ENCODE measurements at places on chromosomes 2 and 18. TPM values are rescaled to one million over a fixed set of nuclear protein-coding genes. Genes with fewer than 3 reads are reported as not detected.
A peak's percentile ranks its signal among the peaks of the same experiment; 100 is the strongest.

SLC14A1 gene
- total RNA-seq: 14.8 TPM

SERPINB13 gene
- total RNA-seq: not detected

- peaks cover 11% of the 10 kb centered on the region for H3K27me3 ChIP-seq
- no peak overlapping the region for H3K4me3 ChIP-seq
- no peaks in the 10 kb centered on the region for H3K36me3 ChIP-seq
- H3K4me1 ChIP-seq: peaks cover 8% of the 10 kb centered on the region
These were observed 95.9 kb upstream of the MBOAT2 start for GRCh38 chr2:9099341-9099751.

PLCD4 gene
- total RNA-seq: 0.30 TPM

DLGAP1 gene
- total RNA-seq: not detected

GRCh38 chr2:11936761-11937160 lies 190.3 kb downstream of the LPIN1 start:
- H3K27ac ChIP-seq: no peak overlapping the region
- peaks cover 3% of the 10 kb centered on the region for H3K27me3 ChIP-seq
- no peaks in the 10 kb centered on the region for H3K36me3 ChIP-seq
- DNase-seq: no peak

- no peak overlapping the region for H3K27ac ChIP-seq
- DNase-seq: no peak
- no peaks in the 10 kb centered on the region for H3K4me1 ChIP-seq
- peaks cover 17% of the 10 kb centered on the region for H3K27me3 ChIP-seq
These were observed 40.2 kb downstream of the THNSL2 start for GRCh38 chr2:88210132-88211002.

GRCh38 chr2:132521341-132521740 lies 104.7 kb downstream of the GPR39 start:
- no peak for DNase-seq
- no peaks in the 10 kb centered on the region for H3K27me3 ChIP-seq
- no peak overlapping the region for H3K4me3 ChIP-seq
- H3K4me1 ChIP-seq: no peaks in the 10 kb centered on the region

DNA sequence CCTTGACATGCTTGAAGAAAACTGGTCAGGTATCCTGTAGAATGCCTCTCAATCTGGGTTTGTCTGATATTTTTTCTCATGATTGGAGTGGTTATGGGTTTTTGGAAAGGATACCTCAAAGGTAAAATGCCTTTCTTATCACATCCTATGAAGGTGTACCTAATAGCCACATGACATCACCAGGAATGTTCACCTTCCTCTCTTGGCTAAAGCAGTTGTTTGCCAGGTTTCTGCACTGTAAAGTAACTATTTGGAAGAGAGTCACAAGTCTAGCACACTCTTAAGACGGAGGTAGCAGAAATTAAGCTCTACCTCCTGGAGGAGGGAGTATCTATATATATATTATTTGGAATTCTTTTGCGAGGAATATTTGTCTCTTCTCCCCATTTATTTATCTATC lies 17.9 kb upstream of the MIB1 start:
- peaks cover 3% of the 10 kb centered on the region for H3K36me3 ChIP-seq
- H3K4me3 ChIP-seq: no peak overlapping the region
- H3K27ac ChIP-seq: no peak overlapping the region
- H3K4me1 ChIP-seq: peaks cover 5% of the 10 kb centered on the region
- DNase-seq: no peak

DNA sequence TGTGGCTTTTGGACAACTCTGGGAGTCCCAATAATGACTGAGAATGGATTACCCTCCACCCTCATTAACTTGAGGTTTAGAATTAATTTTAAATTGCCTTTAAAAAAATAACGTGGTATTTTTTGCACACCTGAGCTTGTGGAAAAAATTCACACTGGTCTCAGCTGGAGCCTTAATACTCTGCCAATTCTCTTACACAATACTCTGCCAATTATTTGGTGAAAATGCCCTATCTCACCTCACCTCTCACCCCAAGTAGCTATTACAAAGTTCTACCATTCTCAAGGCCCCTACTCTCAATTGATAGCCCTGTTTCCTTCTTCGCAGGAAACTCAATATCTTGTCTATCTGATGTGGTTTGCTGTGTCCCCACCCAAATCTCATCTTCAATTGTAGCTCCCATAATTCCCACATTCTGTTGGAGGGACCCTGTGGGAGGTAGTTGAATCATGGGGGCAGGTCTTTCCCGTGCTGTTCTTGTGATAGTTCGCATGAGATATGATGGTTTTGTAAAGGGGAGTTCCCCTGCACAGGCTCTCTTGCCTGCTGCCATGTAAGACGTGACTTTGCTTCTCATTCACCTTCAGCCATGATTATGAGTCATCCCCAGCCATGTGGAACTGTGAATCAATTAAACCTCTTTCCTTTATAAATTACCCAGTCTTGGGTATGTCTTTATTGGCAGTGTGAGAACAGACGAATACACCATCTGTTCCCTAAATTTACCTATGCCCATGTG lies 27.4 kb upstream of the C2orf69 start:
- no peaks in the 10 kb centered on the region for H3K4me1 ChIP-seq
- H3K4me3 ChIP-seq: no peak overlapping the region
- peaks cover 15% of the 10 kb centered on the region for H3K27me3 ChIP-seq
- no peak for DNase-seq

DNA sequence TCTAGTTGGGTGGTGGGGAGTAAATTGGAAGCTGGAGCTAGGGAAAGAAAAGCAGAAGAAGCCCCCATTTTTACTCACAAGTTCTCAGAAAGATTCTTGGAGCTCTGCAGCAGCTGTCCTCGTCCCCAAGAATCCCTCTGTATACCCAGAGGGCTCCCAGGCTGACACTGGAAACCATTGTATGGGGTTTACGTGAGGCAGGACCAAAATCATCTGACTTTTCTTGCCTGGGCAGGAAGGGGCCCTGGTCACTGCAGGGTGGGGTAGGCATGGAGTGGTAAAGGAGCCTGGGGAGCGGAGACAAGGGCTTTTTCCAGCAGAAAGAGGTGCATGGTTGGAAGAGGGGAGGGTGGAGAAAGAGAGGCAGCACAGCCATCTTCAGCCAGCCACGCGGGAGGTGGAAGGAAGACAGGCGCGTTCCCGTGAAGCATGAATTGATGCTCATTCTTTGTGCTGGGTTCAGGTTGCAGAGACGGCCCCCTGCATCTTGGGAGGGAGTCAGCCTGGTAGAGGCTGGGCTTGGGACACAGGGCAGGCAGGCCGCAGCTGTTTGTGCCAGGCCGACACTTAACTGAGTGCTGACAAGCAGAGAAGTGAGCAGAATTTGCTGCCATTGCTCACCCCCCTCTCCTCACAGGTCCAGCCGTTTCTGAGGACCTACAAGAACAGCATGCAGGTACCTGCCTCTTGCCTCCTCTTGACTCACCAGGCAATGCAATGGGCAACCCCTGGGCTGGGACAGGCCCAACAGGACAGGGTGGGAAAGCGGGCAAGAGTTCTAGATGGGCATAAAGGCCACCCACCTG lies 94.8 kb downstream of the PLB1 start:
- H3K36me3 ChIP-seq: no peaks in the 10 kb centered on the region
- H3K4me3 ChIP-seq: no peak overlapping the region
- H3K27ac ChIP-seq: no peak overlapping the region
- peaks cover 37% of the 10 kb centered on the region for H3K4me1 ChIP-seq

ZFP36L2 gene
- 158 TPM for total RNA-seq

DNA sequence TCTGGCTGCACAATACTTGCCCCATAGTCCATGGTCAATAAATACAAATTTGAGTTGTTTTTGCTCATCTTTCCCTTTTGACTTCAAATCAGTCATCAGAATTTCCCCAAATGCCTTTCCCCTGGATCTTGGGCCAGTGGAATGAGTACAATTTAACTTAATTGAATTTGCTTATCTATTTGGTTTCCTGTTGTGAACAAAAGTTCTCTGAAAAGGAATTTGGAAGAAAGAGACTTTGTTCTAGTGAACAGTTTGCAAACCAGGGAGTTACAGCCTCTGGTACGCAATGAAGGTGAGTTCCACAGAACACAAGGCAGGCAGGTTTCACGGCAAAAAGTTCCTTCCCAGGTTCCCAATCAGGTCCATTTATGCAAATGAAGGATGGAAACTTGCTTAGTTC lies 1.2 kb upstream of the UGT1A1 start:
- H3K4me1 ChIP-seq: no peaks in the 10 kb centered on the region
- DNase-seq: no peak
- no peak overlapping the region for H3K27ac ChIP-seq
- H3K27me3 ChIP-seq: peaks cover 16% of the 10 kb centered on the region
- H3K4me3 ChIP-seq: no peak overlapping the region

MGAT4A gene
- total RNA-seq: 57.4 TPM

- H3K27me3 ChIP-seq: no peaks in the 10 kb centered on the region
- no peaks in the 10 kb centered on the region for H3K4me1 ChIP-seq
- H3K36me3 ChIP-seq: no peaks in the 10 kb centered on the region
- H3K4me3 ChIP-seq: no peak overlapping the region
These were observed 871.8 kb downstream of the SUCLG1 start for GRCh38 chr2:83587309-83587708.

FAHD2A gene
- total RNA-seq: 36.0 TPM

GRCh38 chr2:126826491-126826890 lies 72.2 kb upstream of the TEX51 start:
- H3K27ac ChIP-seq: no peak overlapping the region
- no peaks in the 10 kb centered on the region for H3K36me3 ChIP-seq
- no peaks in the 10 kb centered on the region for H3K27me3 ChIP-seq
- H3K4me3 ChIP-seq: no peak overlapping the region
- DNase-seq: no peak

DNA sequence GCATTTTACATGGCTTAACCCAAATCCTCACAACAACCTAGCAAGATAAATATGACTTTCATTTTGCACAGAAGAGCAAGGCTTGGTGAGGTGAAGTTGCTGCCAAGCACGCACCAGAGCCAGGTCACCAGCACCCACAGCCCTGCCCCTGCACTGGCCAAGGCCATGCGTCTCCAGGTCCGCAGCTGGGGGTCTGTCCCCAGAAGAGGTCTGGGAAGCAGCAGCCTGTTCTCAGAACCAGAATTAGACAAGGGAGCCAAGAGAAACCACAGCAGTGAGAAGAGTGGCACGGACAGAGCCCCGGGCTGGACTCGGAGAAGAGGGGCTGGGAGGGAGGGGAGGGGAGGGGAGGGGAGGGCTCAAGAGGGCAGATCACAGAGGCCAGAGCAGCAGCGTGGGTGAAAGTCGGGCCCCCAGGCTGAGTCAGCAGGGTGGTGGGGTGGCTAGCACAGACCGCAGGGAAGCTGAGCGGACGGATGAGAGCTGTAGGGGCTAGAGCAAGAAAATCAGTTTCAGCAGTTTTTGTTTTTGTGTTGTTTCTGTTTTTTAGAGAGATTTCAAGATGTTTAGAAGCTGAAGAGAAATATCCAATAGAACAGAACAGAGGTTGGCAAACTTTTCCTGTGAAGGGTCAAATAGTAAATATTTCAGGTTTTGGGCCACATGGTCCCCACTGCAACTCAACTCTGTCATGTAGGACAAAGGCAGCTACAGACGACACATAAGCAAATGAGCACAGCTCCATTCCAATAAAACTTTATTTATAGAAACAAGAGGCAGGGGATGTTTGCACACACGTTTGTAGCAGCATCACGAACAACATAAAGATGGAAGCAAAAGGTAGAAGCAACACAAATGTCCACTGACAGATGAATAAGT lies 7.4 kb upstream of the MTERF4 start:
- H3K4me3 ChIP-seq: peak overlapping the region; percentile 67
- H3K4me1 ChIP-seq: peaks cover 52% of the 10 kb centered on the region
- H3K27ac ChIP-seq: peak overlapping the region; percentile 90
- peak; percentile 76 for DNase-seq
- H3K36me3 ChIP-seq: peaks cover 14% of the 10 kb centered on the region

GRCh38 chr18:54192415-54192814 lies 32.1 kb downstream of the MBD2 start:
- H3K36me3 ChIP-seq: peaks cover 33% of the 10 kb centered on the region
- no peaks in the 10 kb centered on the region for H3K4me1 ChIP-seq
- no peak overlapping the region for H3K27ac ChIP-seq
- no peak overlapping the region for H3K4me3 ChIP-seq
- H3K27me3 ChIP-seq: no peaks in the 10 kb centered on the region

- DNase-seq: no peak
- H3K27me3 ChIP-seq: no peaks in the 10 kb centered on the region
- peaks cover 66% of the 10 kb centered on the region for H3K4me1 ChIP-seq
These were observed 358 bp downstream of the USP37 start for GRCh38 chr2:218567797-218568189.

GRCh38 chr2:167478196-167478595 lies 589.9 kb downstream of the XIRP2 start:
- no peaks in the 10 kb centered on the region for H3K27me3 ChIP-seq
- no peak overlapping the region for H3K4me3 ChIP-seq
- H3K36me3 ChIP-seq: no peaks in the 10 kb centered on the region

- H3K4me1 ChIP-seq: peaks cover 57% of the 10 kb centered on the region
- H3K27me3 ChIP-seq: peaks cover 4% of the 10 kb centered on the region
- no peaks in the 10 kb centered on the region for H3K36me3 ChIP-seq
- DNase-seq: peak; percentile 41
These were observed 179.7 kb downstream of the ANAPC1 start for GRCh38 chr2:111704246-111704645.

- H3K4me1 ChIP-seq: peaks cover 6% of the 10 kb centered on the region
- DNase-seq: no peak
- no peak overlapping the region for H3K27ac ChIP-seq
- H3K36me3 ChIP-seq: no peaks in the 10 kb centered on the region
- peaks cover 58% of the 10 kb centered on the region for H3K27me3 ChIP-seq
These were observed 32.6 kb upstream of the NPC1 start for GRCh38 chr18:23618862-23619387.

TLK1 gene
- total RNA-seq: 81.3 TPM

MRO gene
- not detected for total RNA-seq

GRCh38 chr18:54263904-54264336 lies 5.4 kb upstream of the POLI start:
- peaks cover 60% of the 10 kb centered on the region for H3K4me1 ChIP-seq
- H3K4me3 ChIP-seq: peak overlapping the region; percentile 68
- H3K36me3 ChIP-seq: peaks cover 8% of the 10 kb centered on the region

- H3K27ac ChIP-seq: peak overlapping the region; percentile 55
- H3K4me1 ChIP-seq: peaks cover 13% of the 10 kb centered on the region
- DNase-seq: no peak
- H3K36me3 ChIP-seq: peaks cover 9% of the 10 kb centered on the region
- no peaks in the 10 kb centered on the region for H3K27me3 ChIP-seq
These were observed 111.8 kb downstream of the STPG4 start for GRCh38 chr2:47043142-47043890.

- H3K4me3 ChIP-seq: peak within 1 kb of the TSS; percentile 63
- H3K27ac ChIP-seq: no peak within 1 kb of the TSS
- peaks cover 84% of the 10 kb centered on the region for H3K27me3 ChIP-seq
These were observed at the start of gene SIX2 for GRCh38 chr2:45009303-45009927. TSS of gene SIX2 (minus strand) at chr2:45009452. CDS start at chr2:45009110, 342 bp downstream.

- H3K36me3 ChIP-seq: no peaks in the 10 kb centered on the region
- H3K27ac ChIP-seq: peak overlapping the region; percentile 84
- H3K4me3 ChIP-seq: no peak overlapping the region
- DNase-seq: no peak
- peaks cover 22% of the 10 kb centered on the region for H3K4me1 ChIP-seq
These were observed 14.9 kb upstream of the KLF11 start for GRCh38 chr2:10028407-10028987.

OTOF gene
- 115 TPM for total RNA-seq
